ENCODE measurements at places on chromosomes 12 and 14.

DNA sequence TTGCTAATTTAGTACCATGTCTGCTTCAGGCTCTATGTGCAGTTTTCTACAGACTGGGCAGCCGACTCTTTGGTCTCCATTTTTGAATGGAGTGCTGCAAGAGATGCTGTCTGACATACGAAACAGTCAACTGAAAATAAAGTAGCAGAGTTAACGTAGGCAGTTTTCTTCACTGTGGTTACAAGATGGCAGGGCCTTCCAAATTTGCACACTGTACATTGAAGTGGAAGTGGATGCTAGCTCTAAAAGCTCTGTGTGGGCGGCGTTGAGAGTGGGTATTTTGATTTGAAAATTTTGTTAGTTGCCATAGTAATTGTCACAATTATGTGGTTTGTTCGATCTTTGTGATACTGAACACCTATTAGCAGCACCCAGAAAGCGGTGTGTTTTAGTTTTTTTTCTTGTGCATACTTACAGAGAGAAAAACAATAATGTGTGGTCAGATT, 154.9 kb upstream of the ATP2B1 start:
- no peak for DNase-seq

- no peak for DNase-seq
These were observed 86.9 kb downstream of the AVPR1A start for GRCh38 chr12:63064080-63064479.

- DNase-seq, result no peak
These were observed 341.6 kb downstream of the VRK1 start for GRCh38 chr14:97138801-97139200.

DNA sequence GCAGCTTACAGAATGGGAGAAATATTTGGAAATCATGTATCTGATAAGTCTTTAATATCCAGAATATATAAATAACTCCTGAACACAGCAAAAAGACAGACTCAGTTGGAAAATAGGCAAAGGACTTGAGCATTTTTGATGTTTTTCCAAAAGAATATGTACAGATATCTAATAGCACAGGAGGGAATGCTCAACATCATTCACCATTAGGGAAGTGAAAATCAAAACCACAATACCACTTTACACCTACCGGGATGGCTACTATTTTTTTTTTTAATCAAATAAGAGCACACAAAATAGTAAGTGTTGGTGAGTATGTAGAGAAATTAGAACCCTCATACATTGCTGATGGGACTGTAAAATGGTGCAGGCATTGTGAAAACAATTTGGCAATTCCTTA, 75.6 kb downstream of the ANO6 start:
- DNase-seq, result no peak

DNA sequence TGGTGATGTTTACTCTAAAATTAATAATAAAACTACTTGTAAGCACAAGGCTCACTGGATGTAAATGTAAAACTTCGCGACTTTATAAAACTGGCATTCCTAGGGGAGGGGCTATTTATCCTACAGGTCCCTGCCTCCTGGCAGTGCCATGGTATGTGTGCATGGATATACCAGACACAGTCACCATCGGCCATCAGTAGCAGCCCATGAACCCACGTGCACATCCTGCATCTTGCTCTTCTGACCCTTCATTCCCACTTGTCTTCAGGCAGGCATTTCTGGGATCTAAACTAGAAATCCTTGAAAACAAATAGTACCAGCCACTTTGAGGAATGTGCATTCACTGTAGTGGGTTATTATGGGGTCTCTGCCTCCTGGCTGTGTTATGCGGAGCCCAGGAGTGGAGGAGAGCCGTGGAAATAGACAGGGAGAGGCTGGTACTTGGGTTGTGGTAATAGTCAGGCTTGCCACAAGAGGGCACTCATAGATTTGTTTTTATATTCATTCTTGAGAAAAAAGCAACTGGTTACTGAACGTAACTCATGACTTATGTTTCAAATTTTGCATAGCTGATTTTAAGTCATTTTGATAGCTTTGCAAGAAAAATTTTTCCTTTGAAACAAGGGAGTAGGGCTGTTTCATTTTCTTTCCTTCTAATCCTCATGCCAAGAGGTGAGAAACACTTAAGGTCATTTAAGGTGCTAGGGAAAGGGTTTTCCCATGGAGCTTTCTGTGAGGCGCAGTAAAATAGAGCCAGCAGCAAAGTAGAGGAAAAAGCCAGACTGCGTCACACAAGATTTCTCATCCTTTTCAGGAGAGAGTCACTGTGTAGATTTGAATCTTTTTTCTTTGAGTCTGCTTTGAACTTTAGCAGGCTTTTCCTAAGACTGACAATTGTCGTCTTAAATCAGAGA, 17.4 kb upstream of the GALNT16 start:
- peak; percentile 22 for DNase-seq

DNA sequence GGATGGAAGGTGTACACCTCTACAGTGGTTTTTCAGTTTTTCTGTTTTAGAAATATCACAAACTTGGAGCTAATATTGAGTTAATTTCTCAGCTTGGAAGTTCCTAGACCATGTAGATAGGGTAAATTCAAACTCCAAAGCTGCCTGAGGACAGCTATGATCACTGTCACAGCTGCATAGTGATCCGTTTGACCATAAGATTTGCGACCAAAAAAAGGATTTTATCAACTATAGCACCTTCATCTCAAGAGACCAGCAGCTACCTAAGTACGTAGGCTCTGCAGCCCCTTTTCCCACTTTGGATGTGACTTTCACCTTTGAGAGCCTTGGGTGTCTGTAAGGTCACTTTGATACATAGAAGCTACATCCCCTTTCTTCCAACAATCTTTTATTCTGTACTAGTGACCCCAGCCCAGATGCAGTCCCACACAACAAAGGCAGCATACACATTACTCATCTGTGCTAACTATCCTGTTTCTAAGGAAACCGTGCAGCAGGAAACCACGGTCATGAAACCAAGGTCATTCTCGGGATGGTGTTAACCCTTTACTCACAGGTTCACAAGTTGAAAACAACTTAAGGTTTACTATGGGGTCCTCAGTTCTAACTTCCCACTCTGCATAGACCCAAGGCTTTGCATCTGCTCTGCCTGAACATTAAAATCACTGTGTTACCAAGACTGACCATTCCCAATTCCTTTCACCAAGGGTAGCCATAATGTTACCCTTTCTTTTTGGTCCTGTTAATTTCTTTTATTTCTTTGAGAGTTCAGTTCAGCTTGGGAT, 75.4 kb downstream of the IFT81 start:
- DNase-seq, result no peak

DNA sequence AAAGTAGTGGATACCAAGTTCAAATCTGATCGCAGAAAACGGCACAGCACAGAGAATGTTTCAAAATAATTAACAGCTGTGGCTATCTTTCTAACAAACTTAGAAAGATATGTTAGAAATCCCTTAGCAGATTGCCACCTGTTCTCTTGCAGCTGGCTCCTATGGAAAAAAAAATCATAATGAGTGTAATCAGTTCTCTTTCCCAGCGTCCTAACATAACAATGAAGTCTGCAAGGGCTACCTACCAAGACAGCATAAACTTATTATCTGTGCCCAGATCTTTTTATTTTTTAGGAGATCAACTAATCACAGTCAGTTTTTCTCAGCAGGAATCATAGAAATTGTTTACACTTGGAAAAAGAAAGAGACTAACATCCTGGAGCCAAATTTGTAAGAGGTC, 358.6 kb upstream of the FOXG1 start:
- DNase-seq, result no peak

GRCh38 chr12:55698965-55699364, 8.7 kb downstream of the ITGA7 start:
- DNase-seq, result no peak

- DNase-seq, result no peak
These were observed 11.1 kb upstream of the MYO1H start for GRCh38 chr12:109336593-109336992.

GRCh38 chr12:28132398-28132797, 57.9 kb upstream of the CCDC91 start:
- DNase-seq, result no peak

DNA sequence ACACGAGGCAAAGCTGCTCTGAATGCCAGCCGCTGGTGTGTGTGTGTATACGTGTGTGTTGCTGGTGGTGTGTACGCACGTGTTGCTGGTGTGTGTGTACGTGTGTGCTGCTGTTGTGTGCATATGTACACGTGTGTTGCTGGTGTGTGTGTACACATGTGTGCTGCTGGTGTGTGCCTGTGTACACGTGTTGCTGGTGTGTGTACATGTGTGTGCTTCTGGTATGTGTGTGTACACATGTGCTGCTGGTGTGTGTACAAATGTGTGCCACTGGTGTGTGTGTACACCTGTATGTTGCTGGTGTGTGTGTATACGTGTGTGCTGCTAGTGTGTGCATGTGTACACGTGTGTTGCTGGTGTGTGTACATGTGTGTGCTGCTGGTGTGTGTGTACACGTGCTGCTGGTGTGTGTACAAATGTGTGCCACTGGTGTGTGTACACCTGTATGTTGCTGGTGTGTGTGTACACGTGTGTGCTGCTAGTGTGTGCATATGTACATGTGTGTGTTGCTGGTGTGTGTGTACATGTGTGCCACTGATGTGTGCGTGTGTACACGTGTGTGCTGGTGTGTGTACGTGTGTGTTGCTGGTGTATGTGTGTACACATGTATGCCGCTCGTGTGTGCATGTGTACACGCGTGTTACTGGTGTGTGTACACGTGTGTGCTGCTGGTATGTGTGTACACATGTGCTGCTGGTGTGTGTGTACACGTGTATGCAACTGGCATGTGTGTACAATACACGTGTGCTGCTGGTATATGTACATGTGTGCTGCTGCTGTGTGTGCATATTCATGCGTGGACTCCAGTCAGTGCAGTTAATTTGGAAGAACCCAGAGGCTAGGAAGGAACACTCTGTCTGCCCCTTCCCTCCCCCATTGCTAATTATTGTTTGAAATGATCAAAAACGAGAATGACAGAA, 47.2 kb downstream of the CACNA2D4 start:
- DNase-seq, result no peak

- DNase-seq, result no peak
These were observed 797.3 kb downstream of the SLC16A7 start for GRCh38 chr12:60393093-60393492.

DNA sequence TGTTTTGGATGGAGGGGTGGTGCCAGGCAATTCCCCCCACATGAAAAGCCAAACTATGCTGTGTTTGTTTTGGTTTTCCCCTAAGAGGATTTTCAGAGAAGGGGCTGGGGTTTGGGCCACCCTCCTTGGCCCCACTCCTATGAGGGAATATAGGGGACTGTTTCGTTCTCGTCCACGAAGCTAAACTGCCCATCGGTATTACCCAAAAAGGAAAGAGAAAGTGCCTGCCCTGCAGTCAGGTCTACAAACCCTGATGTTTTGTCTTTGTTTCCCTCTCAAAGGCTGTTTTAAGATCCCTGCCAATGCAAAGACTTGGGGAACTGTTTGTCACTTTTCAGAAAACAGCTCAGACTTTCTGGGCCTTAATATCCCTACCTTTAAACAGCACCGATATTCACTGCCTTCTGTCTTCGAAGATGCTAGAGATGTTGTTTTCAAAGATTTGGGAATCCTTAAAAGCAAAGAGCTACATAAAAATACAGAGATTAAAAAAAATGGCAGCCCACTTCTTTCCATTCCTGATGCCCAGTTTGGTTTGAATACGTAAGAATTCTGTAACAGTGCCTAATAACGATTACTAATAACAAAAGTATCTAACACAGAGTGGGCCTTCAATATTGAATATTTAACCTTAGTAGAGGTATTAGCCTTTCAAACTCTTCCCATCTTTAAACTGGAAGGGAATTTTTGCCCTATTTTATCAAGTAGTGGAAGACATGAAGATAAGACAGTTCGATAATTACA, 518.4 kb downstream of the MED13L start:
- no peak for DNase-seq

DNA sequence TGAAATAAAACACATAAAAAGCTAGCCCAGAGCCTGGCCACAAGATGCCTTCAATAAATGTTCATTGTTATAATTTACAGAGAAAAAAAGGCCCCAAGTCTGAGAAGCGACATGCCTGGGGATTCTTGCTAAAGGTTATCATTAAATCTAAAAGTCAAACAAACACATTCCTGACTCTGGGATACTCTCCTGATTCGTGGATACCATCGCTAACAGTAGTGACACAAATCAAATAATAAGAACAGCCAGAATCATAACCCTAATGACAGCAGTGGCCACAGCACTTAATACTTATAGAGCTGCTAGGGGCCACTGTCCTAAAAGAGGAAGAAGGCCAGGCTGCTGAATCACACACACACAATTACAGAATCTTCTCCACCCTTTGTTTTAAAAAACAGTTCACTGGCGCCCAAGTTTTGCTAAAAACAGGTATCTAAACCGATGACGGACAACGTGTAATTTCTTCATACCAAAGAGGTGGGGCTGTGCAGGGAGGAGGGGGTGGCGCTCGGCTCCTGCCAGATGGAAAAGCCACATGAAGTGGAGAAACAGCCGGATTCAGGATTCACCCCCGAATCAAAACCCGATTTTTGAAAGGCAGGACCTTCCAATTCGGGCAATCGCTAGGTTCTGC, 1.2 kb downstream of the CLIP1 start:
- DNase-seq, result no peak

GRCh38 chr14:102235275-102235897, 69.6 kb downstream of the MOK start:
- DNase-seq, result peak; percentile 56

- no peak for DNase-seq
These were observed 21.5 kb upstream of the MMP17 start for GRCh38 chr12:131806674-131807073.

- no peak for DNase-seq
These were observed 88.5 kb upstream of the ANO4 start for GRCh38 chr12:100706033-100706432.

GRCh38 chr14:67392123-67392522, 19.8 kb downstream of the PLEK2 start:
- no peak for DNase-seq

DNA sequence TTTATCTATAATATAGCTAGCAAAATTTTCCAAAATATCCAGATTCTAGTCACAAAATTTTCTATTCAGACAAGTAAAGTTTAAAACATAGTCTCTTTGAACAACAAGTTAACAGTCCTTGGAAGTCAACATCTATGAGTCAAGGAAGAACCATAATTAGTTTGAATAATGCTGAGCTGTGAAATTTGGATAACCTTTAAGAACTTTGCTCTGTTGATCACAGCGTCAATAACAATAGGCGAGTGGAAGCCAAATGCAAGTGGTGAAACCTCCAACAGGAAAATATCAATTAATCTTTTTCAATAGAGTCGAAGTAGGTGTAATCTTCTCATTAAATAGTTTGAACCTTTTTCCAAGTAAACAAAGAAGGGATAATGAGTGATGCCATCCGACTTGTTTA, 466.6 kb downstream of the FOXG1 start:
- DNase-seq, result no peak
